Left renal pelvis (tissue), 4 donors: ENCODE measurements at places on chromosomes 7 and 10. TPM values are rescaled to one million over a fixed set of nuclear protein-coding genes. Genes with fewer than 3 reads are reported as not detected.

GRCh38 chr7:140828741-140829140, 96.0 kb downstream of the BRAF start:
- no peak for DNase-seq

GRCh38 chr10:20598590-20598989, 298.5 kb downstream of the NEBL start:
- no peak for DNase-seq

DNA sequence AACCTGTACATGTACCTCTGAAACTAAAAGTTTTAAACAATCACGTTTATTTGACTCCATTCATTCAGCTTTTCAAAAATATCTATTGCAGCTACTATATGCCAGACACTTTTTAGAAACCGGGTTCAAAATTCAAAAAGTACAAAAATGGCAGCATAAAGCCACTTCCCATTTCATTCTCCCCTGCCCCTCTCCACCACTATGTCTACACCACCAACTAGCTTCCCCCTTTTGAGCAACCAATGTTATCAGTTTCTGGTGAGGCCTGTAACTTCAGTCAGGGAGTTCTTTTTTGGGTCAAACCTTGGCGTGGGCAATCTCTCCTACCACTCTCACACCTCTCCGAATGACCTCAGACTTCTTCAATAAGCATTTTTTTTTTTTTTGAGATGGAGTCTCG, 11.5 kb upstream of the HHEX start:
- DNase-seq: no peak

- no peak for DNase-seq
These were observed 625.1 kb upstream of the PCDH15 start for GRCh38 chr10:55426138-55426537.

DNA sequence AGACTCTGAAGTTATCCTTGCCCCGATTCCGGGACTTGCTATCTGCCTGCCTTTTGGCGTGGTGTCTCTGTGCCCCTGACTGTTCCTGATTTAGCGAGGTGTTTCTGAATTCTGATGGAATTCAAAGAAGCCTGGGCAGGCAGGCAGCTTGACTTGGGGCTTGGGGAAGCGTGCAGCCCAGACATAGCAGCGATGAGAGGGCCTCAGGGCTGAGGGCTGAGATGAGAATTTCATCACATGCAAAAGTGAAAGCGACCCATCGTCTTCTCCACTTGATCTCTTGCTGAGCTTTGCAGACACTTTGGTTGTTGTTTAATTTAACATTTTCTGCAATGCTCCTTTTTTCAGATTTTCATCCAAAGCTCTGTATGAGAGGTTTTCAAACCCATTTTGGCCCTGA, 57.8 kb downstream of the TCF7L2 start:
- DNase-seq: no peak

GRCh38 chr7:116150588-116150987, 59.8 kb upstream of the TES start:
- DNase-seq: no peak

- no peak for DNase-seq
These were observed 69.9 kb downstream of the ENO4 start for GRCh38 chr10:116919164-116919563.

DNA sequence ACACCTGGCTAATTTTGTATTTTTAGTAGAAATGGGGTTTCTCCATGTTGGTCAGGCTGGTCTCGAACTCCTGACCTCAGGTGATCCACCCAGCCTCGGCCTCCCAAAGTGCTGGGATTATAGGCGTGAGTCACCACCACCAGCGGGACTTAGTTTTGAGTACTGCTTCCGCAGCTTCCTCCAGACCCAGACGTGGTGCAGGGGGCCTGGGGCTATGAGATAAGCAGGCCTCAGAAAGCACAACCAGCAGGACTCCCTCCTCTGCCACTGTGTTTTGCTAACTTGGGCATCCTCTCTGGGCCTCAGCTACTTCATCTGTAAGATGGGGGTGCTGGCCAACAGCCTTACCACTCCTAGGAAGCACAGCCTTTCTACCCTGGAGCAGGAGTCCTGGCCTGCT, 37.8 kb downstream of the GOLGA7B start:
- no peak for DNase-seq

The KCNMA1 gene
- 4.9 TPM for polyA plus RNA-seq
